ENCODE measurements at places on chromosomes 12 and 14.
A peak's percentile ranks its signal among the peaks of the same experiment; 100 is the strongest.

- DNase-seq: peak; percentile 90
Observed at GRCh38 chr12:75977952-75978671, 53.5 kb downstream of the PHLDA1 start.

DNA sequence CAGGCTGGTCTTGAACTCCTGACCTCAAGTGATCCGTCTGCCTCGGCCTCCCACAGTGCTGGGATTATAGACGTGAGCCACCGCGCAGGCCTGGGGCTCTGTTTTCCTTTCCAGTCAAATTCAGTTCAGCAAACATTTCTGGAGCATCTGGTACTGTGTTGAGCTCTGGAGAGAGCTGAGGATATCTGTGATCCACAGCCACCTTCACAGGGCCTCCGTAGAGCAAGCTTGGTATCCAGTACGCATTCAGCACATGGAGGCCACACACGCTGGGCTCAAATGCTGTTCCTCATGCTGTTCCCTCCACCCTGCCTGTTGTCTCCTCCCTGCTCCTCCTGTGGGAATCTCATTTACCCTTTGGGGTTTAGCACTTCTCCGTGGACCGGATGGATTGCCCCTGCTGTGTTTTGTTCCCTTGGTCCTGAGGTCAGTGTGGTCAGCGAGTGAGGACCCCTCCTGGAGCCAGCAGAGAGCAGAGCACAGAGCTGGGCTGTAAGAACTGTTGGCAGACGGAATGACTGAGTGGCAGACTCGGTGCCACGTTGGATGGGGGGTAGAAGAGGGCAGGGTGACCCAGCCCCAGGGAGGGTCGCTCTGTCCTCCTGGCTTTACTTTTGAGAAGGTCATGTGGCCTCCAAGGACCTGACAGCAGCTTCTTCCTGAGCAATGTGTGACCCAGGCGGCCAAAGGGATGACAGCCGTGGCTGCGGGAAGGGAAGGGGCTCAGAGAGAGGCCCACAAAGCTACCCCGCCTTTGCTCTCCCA, 891 bp downstream of the RPS6KL1 start:
- DNase-seq: no peak

- DNase-seq: no peak
Observed at GRCh38 chr12:41142376-41142775, 45.7 kb upstream of the PDZRN4 start.

- DNase-seq: no peak
Observed at GRCh38 chr12:91935296-91935695, 210.3 kb downstream of the BTG1 start.

GRCh38 chr12:120960657-120961056, 17.7 kb upstream of the HNF1A start:
- DNase-seq: no peak

GRCh38 chr12:127885954-127886750, 380.8 kb upstream of the TMEM132C start:
- no peak for DNase-seq

DNA sequence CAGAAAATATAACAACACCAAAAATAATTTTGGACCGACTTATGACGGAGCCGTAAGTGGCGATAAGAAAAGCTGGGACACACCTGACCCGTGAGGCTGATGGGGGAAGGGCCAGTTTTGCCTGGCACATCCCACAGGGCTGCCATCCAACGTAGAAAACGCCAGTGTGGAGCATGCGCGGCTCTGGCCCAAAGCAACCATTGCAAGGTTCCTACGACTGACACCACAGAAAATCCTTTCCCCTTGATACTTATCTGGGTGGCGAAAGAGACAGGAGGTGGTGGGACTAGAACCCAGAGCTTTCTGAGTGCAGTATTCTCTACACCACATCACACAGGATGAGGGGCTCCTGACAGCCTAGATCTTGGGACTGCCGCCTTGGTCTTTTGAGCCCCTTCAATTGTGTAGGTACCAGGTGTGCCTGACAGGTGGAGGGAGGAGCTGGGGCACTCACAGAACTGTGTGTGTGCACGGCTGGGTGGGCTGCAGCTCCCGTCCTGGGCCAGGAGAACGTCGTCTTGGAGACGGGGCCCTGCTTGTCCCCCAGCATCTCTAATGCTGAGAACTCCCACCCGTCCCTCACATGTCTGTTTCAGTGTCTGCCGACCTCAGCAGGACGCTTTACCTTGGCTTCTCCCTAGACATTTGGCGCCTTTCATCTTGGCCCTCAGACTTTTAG, 17.4 kb upstream of the CACNA2D4 start:
- no peak for DNase-seq

GRCh38 chr12:112705037-112705632, 86.4 kb upstream of the RPH3A start:
- no peak for DNase-seq

- no peak for DNase-seq
Observed at GRCh38 chr12:64184216-64184615, 37.9 kb downstream of the KICS2 start.

GRCh38 chr12:116277467-116278278, at the start of gene MED13L:
Gene MED13L, minus strand, starts transcription at chr12:116277693. Its CDS starts 562 bp downstream, at chr12:116277131.
- peak; percentile 77 for DNase-seq

GRCh38 chr12:26966842-26967241, 28.6 kb downstream of the FGFR1OP2 start:
- DNase-seq: no peak

GRCh38 chr12:77231501-77231918, 166.1 kb upstream of the E2F7 start:
- no peak for DNase-seq

- DNase-seq: peak; percentile 14
Observed at GRCh38 chr14:76181546-76181945, 29.8 kb downstream of the GPATCH2L start.

DNA sequence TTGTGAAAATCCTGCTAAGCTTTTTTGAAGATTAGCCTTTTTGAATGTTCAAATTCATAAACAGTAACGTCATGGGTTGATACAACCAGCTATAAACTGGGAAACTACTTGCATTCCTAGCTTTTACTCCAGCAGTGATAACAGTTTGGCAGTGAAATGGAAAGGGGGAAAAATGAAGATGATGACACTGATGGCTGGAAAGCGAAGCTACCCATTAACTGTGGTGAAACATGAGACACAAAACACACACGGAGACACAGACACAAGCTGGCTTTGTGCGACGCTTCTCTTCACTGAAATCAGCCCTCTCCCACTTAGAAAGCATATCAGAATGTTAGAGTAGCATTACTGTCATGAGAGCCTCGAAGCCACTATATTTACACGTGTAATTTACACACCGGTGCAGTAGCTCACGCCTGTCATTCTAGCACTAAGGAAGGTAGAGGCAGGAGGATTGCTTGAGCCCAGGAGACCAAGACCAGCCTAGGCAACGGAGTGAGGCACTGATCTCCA, 15.7 kb downstream of the VPS37B start:
- DNase-seq: no peak

- no peak for DNase-seq
Observed at GRCh38 chr12:26623136-26623535, 209.9 kb downstream of the ITPR2 start.

GRCh38 chr12:29286081-29286790, 94.7 kb downstream of the ERGIC2 start:
- no peak for DNase-seq

GRCh38 chr12:125355614-125356013, 290.4 kb downstream of the AACS start:
- DNase-seq: no peak

DNA sequence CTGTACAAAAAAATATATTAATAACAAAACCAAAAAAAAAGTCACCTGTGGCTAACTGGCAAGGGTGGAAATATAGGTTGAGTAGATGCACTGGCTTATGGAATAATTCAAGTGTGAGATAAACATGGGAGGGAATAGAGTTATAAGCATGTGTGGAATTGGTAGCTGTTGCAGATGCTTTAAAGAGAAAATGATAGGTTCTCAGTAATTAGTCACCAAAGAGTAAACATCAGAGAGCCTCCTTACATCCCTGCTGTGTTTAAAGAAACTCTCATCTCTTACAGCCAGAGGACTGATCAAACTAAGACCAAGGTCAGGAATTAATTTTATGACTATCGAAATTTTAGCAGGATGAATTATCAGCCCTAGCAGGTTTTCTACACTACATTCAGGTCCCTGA, 70.5 kb downstream of the EGLN3 start:
- no peak for DNase-seq

- no peak for DNase-seq
Observed at GRCh38 chr12:48017921-48018617, 13.8 kb upstream of the COL2A1 start.
